ENCODE measurements at places on chromosomes 4 and X.

GRCh38 chr4:48342606-48342880, 1.2 kb downstream of the SLAIN2 start:
- no peak for DNase-seq

DNA sequence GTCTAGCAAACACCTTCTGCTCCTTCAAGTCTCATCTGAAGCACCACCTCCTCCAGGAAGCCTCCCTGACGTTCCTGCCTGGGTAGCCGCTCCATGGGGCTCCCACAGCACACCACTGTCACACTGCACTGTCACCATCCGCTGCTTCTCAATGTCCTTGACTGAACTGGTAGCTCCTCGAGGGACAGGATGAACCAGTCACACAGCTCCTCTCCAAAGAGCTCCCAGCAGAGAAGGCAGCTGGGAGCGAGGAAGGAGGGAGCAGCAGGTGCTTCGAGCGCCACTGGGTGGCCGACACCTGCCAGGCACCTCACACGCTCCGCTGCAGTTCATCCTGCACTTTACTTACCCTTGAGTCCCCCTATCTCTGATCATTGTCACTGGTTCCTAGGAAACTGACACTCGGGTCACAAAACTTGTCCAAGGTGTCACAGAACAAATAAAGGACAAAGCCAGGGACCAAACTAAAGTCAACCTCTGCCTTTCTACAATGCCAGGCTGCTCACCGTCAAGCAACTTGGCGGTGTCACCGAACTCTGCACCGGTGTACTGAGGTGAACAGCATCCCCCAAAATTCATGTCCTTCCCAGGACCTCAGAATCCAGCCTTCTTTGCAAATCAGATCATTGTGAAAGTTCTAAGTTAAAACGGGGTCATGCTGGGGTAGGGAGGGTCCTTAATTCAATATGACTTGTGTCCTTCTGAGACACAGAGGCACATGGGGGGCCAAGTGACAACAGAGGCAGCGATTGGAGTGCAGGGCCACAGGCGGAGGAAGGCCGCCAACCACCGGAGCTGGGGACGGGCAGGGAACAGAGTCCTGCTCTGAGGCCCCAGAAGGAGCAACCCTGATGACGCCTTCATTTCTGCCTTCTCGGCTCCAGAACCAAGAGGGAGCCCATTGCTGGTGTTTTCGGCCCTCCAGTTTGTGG, 5.5 kb upstream of the S100P start:
- no peak for DNase-seq

GRCh38 chr4:166128403-166128802, 255.4 kb downstream of the TLL1 start:
- no peak for DNase-seq

- no peak for DNase-seq
Measured at GRCh38 chr4:143961075-143961474, 55.7 kb upstream of the GYPE start.

DNA sequence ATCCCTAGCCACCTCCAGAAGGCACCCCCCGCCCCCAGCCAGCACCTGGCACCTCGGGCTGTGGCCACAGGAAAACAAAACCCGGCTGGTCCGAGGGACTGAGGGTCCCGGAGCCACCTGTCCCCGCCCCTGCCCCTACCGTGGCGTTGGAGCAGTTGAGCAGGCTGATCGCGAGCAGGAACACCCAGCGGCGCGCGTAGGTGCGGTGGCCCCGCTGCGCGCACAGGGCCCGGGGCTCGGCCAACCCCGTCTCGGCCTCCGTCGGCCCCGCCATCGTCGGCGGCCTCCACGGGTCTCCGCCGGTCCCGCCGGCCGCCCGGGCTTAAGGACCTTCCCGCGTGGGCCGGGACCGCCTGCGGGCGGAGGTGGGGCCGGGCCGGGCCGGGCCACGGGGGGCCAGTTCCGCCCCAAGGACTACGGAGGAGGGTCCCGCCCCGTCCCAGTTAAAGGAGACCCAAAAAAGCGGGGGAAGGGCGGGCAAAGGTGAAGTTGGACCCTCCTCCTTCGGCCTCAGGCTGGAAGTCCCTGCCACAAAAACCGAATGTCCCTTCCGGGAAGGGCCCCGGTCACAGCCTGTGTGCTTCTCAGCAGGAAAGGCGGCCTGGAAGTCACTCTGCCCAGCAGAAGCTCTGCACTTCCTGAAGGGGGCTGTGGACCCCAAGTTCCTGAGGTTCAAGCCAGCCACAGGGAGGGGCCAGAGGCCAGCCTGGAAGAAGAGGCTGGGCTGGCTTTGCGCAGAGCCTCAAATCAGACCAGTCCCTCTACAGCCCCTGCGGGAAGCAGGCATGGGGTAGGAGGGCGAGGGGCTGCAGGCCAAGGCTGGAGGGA, at the start of gene SLC49A3:
Gene SLC49A3, minus strand, starts transcription at position 298 of the 828 bp plus-strand sequence. Its CDS starts 24 bp downstream, at position 274.
- no peak for DNase-seq

- DNase-seq = peak; percentile 31
Measured at GRCh38 chrX:49915361-49916222, 6.8 kb upstream of the CLCN5 start.

- no peak for DNase-seq
Measured at GRCh38 chr4:2469192-2469984, 482 bp downstream of the RNF4 start.

GRCh38 chr4:96992443-96992842, 1150.8 kb downstream of the STPG2 start:
- DNase-seq = no peak

DNA sequence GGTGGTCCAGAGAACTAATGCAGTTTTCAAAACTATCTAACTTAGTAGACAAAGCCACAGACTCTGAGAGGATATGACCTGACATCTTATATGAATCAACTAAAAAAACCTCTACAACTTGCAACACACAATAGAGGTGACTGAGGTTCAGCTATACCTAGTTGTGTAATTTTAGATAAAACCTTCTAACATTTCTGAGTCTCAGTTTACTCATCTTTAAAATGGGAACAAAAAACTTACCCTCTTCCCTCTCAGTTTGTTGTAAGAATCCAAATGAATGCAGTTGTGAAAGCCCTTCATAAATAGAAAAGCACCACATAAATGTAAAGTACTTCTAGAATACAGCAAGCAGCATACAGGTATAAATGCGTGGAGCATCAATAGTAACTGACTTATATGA, 5.9 kb downstream of the SH3D19 start:
- no peak for DNase-seq

DNA sequence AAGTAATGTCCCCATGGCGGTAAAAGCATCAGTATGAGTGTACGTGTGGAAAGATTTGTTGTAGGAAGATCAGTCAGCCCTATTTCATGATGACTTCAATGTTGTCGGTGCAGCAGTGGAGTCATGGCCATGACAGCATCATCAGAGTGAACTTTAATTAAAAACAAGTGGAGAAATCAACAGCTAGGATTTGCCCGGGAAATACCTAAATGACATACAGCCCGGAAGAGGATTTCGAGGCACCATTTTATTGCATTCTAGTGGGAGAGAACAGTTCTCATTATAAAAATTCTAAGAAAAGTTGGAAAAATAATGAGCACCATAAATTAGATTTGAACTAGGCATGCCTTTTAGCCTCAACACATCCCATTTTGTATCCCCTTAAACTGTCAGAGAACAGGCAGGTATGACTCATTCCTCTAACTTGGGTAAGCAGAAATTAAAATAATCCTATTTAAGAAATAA, 170.1 kb downstream of the SHROOM3 start:
- DNase-seq = no peak

DNA sequence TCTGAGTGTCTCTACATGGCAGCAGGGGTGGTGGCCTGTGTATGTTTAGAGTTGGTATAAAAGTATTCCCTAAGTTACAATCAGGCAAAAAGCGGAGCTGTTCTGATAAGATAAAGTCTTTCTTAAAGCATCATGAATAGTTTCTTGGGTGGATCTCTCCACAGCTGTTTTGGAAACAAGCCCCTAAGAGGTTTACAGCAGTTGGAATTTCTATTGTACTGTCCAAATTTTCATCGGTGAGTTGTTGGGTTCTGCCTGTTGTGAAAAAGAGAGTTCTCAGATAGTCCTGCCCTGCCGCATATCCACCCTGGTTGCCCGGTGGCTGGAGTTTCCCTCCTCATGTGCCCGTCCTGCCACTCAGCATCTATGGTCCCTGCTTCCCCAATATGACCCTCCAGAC, 50.1 kb downstream of the C4orf51 start:
- no peak for DNase-seq

DNA sequence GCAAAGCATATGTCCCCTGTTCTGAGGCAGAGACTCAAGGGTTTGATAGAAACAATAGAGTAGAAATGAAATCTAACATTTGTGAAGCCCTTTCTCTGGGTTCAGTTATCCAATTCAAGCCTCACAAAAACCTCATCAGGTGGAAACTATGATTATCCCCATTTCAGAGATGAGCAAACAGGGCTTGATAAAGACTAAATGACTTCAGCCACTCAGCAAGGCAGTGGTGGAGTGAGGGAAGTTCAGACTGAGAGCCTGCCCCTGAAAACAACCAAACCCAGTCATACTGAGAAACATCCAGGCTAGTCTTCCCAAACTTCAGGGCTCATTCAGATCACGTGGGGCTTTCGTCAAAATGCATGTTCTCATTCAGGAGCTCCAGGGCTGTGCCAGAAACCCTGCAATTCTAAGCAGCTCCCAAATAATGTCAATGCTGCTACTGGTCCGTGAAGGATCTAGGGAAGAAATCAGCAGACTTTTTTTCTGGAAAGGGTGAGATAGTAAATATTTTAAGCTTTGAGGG, 109.6 kb upstream of the KIT start:
- DNase-seq = no peak

GRCh38 chr4:41282366-41282765, 25.6 kb downstream of the UCHL1 start:
- DNase-seq = no peak

- DNase-seq = no peak
Measured at GRCh38 chr4:147312376-147313046, 168.4 kb upstream of the EDNRA start.

GRCh38 chr4:1592709-1593417, 91.2 kb downstream of the FAM53A start:
- no peak for DNase-seq
